Brain (organoid and tissue), 16 donors: ENCODE measurements at places on chromosomes 11 and 22. TPM values are rescaled to one million over a fixed set of nuclear protein-coding genes. Genes with fewer than 3 reads are reported as not detected.

P4HA3 gene
- 2.1 TPM for polyA plus RNA-seq

SLC15A3 gene
- polyA plus RNA-seq = 11.9 TPM

SAA4 gene
- not detected for polyA plus RNA-seq

TSSK2 gene
- polyA plus RNA-seq = not detected

CALCA gene
- not detected for polyA plus RNA-seq

ALKBH3 gene
- 20.7 TPM for polyA plus RNA-seq

DGAT2 gene
- polyA plus RNA-seq = 21.5 TPM

NEFH gene
- polyA plus RNA-seq = 40.9 TPM

SPDYC gene
- not detected for polyA plus RNA-seq

CAPN1 gene
- 79.4 TPM for polyA plus RNA-seq

KRTAP5-11 gene
- polyA plus RNA-seq = not detected

DDTL gene
- polyA plus RNA-seq = 2.0 TPM

MUC5AC gene
- polyA plus RNA-seq = not detected

TRIM77 gene
- polyA plus RNA-seq = not detected

FUT4 gene
- polyA plus RNA-seq = 0.76 TPM

NPAS4 gene
- polyA plus RNA-seq = not detected

GDPD4 gene
- not detected for polyA plus RNA-seq

OR52I1 gene
- not detected for polyA plus RNA-seq

RIMBP3B gene
- 0.34 TPM for polyA plus RNA-seq

OR4A16 gene
- not detected for polyA plus RNA-seq

OR5A2 gene
- not detected for polyA plus RNA-seq

MPEG1 gene
- 2.3 TPM for polyA plus RNA-seq

OR8K5 gene
- not detected for polyA plus RNA-seq

RTL10 gene
- polyA plus RNA-seq = 16.2 TPM
